ENCODE measurements at places on chromosomes 5 and 9.

DNA sequence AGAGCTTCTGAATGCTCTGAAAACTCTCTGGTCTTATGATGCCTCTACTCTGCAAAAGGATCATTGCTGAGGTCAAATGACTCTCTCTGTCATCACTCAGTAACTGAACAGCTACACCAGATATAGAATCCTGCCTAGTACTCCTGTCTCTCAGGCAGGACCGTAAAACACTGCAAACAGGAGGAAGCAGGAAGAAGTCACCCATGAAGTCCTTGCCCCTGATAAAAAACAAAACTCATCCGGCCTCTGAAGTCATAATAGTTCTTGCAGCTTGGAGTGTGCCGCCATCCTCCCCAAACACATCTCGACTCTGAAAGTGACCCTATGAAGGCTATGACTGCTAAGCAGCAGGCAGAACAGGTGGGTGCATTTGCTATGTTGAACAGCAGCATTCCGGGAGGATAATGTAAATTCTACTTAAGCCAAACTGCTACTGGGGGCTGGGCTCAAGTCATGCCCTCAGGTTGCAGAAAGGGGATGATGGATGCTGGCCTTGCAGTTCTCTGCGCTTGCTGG lies 81.9 kb upstream of the FAM169A start:
- DNase-seq, result no peak

DNA sequence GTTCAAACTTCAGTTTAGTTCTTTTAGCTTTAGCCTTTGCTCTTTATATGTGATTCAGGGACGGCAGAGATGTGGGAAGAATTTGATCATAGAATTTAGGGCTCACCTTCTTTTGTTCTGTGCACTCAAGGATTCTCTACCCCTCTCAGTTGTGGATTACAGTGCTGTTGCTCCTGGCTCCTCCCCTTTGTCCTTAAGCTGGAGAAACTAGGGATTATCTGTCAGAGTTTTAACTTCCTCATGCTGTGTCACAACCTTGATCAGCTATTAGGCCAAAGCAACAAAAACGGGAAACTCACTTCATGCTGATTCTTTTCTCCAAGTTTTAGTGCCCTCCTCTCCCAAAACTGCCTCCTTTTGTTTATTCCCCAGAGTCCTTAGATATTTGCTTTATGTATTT lies 13.0 kb upstream of the PCDHAC2 start:
- no peak for DNase-seq

DNA sequence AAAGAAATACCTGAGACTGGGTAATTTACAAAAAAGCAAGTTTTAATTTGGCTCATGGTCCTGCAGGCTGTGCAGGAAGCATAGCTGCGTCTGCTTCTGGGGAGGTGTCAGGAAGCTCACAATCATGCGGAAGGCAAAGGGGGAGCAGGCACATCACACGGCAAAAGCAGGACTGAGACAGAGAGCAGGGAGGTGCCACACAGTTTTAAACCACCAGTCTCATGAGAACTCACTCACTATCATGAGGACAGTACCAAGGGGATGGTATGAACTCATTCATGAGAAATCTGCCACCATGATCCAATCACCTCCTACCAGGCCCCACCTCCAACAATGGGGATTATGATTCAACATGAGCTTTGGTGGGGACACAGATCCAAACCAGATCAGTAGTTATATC lies 96.2 kb downstream of the OSTF1 start:
- no peak for DNase-seq

GRCh38 chr5:78706381-78706780 lies 57.8 kb upstream of the LHFPL2 start:
- DNase-seq, result no peak
